ENCODE measurements at places on chromosomes 6 and 20. TPM values are rescaled to one million over a fixed set of nuclear protein-coding genes. Genes with fewer than 3 reads are reported as not detected.

Gene DDX43
- 0.60 TPM for total RNA-seq

Gene C4A
- total RNA-seq = 5.2 TPM

Gene HUS1B
- total RNA-seq = 1.1 TPM

Gene SIRPB1
- 0.11 TPM for total RNA-seq

Gene CENPW
- total RNA-seq = 85.1 TPM

Gene SLC17A1
- not detected for total RNA-seq

Gene RXRB
- 21.5 TPM for total RNA-seq

Gene SIRPD
- not detected for total RNA-seq

Gene PRSS35
- total RNA-seq = 3.1 TPM

Gene PDE7B
- not detected for total RNA-seq

Gene LY6G6C
- total RNA-seq = 0.21 TPM

Gene BTN3A1
- total RNA-seq = 4.5 TPM

Gene CSNK2B
- 153 TPM for total RNA-seq

Gene GPLD1
- 8.4 TPM for total RNA-seq

Gene PLEKHG1
- 2.6 TPM for total RNA-seq

Gene STMND1
- not detected for total RNA-seq

Gene EFCAB8
- 0.55 TPM for total RNA-seq

Gene RIN2
- total RNA-seq = 4.3 TPM

Gene PSMF1
- total RNA-seq = 97.3 TPM

Gene KHDC1L
- total RNA-seq = not detected

Gene GJA10
- total RNA-seq = not detected

Gene SDHAF4
- total RNA-seq = 20.0 TPM

Gene DSP
- total RNA-seq = 77.0 TPM

Gene CLVS2
- total RNA-seq = 0.46 TPM

Gene EDN3
- 0.25 TPM for total RNA-seq

Gene NFKBIE
- 10.3 TPM for total RNA-seq

Gene THEMIS
- not detected for total RNA-seq

Gene GLP1R
- total RNA-seq = 1.8 TPM

Gene RUNX2
- 0.28 TPM for total RNA-seq

Gene OVOL2
- 11.0 TPM for total RNA-seq

Gene TPX2
- total RNA-seq = 123 TPM

Gene EPB41L1
- 38.1 TPM for total RNA-seq

Gene COL19A1
- total RNA-seq = not detected

Gene TRIM31
- 0.11 TPM for total RNA-seq

Gene CST4
- total RNA-seq = not detected

Gene SLC22A16
- 0.34 TPM for total RNA-seq

Gene MEP1A
- 0.09 TPM for total RNA-seq

Gene TGM3
- 0.07 TPM for total RNA-seq

Gene ECHDC1
- total RNA-seq = 60.0 TPM

Gene SLC17A5
- total RNA-seq = 8.9 TPM

Gene MUCL3
- 0.21 TPM for total RNA-seq

Gene VSX1
- total RNA-seq = 0.23 TPM

Gene SLC4A11
- 39.5 TPM for total RNA-seq

Gene WFDC12
- total RNA-seq = not detected

Gene HCK
- 1.4 TPM for total RNA-seq
